G401 (cell line): ENCODE measurements at places on chromosomes 3 and 15.

DNA sequence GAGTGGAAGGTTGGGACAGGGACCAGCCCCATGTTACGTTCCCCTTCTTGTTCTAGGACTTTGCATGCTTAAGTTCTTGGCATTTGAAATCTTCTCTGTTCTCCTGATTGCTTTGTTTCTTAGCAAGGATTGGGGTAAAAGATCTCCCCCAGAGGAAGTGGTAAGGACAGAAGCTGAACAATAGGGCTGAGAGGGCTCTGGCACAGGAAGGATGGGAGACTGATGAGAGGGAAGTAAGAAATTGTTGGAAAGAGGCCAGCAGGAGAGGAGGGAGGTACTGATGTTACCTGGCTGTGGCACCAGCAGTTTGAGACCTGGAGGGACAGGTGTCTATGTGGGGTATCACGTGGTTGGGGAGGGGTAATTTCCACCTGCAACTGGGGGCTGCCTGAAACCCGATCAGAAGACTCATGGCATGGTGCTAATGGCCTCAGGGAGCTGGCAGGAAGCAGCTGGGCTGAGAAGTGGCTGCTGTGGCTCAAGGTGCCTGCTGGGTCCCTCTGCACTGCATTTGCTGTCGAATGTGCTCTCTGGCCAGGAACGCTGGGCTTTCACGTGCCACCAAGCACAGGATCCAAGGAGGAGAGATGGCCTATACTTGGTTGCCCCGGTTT lies 108.4 kb downstream of the LSM3 start:
- no peak for DNase-seq

DNA sequence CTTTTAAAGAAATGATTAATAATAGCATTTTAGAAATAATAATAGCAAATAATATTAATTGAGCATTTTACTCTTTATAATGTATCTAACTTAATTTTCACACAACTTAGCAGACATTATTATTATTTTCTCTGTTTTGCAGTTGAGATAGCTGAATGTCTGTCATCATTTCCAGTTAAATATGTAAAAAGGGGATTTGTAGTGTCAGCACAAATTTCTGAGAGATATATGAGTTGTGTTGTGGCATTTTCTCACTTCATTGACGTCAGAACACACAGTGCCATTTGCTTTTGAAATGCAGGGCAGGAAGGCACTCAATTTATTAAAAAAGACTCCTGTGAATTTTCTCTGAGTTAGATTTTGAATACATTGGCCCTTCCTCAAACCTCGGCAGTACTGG lies 111.0 kb downstream of the GRM7 start:
- DNase-seq, result no peak

DNA sequence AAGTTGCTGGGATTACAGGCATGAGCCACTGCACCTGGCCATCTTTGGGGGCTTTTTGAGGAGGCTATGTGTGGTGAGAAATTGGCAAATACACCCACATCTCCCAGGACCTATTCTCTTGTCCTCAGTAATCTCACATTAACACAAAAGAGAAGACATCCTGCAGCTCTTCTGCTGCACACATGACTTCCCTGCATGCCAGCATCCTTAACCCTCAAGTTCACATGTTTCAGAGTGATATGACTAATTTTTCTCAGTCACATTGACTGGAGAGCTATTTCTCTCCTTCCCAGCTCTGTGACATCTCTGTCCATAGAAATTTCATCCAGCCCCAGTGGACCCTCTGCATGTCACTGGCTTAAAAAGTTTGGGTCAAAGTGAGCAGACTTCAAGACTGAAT lies 1.9 kb upstream of the SKIC8 start:
- no peak for DNase-seq

DNA sequence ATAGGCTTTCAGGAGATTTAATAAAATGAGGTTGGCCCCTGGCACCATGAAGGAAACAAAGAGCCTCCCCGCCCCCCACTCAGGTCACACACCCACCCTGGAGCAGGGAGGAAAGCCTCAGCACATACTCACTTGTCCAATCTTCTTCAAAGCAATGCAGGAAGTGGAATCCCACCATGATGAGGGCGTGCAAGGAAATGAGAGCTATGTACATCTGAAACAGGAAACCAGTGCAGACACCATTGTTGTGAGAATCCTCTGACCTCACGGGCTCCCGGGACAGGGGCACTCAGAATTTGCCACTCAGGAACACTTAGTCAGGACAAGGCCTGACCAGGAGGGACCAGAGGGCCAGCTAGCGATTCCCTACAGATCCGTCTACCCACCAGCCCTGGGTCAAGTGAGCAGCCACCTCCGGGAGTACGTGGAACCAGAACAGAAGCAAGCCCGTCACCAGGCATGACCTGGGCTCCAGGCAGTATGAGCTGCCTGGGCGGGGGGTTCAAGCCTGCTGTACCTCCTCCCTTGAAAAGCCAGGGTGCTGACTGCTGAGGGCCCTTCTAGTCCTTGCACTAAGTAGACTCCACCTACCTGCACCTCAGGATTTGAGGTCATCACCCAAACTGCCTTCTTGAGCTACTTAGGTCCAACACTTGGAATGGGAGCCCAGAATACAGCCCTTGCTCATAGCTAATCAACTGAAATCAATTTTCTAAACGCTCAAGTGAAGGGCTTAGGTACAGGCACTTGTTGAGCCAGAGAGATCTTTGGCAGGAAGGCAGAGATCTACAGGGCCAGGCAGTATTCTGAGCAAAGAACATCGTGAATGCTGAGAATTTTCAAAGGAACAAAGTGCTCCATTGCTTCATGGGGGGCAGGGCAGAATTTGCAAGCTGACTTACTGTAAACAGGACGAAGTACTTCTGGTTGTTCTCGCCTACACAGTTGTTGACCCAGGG lies 42.7 kb downstream of the ZDHHC3 start:
- no peak for DNase-seq

DNA sequence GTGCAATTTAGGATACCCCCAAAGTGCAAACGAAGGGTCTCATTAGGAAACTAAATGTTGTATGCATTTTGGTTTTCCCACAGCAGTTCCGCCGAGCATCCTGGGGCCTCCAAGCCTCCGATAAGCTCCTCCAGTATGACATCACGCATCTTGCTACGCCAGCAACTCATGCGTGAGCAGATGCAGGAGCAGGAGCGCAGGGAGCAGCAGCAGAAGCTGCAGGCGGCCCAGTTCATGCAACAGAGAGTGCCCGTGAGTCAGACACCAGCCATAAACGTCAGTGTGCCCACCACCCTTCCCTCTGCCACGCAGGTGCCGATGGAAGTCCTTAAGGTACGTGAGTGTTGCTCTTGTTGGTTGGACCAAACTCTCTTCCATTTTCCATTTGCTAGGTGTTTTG lies 120.5 kb upstream of the SAMMSON start:
- no peak for DNase-seq

DNA sequence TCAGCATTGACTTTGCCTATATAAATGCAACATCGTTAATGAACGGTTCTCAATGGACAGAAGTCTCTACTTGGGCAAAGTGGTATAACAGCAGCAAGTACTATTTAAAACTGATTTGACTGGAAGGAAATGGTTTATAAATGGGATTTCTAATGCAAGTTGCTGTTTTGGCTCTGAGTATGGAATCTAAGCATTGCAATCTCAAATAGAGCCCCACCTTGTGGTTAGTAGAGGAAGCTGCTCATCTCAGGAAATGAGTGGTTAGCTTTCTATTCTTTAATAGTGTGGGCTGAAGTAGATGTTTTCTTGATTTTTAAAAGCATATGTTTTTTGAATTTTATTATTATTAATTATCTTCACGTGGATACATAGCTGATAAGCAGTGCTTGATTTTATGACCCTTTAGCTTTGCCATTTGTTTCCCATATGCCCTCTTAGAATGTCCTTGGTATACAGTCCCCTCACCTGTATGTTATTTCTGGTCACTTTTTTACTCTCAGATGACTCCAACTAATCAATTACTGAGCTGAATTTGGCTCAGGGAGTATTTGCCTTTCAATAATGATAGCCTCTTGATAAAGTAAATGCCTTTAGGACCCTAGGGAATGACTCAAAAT lies 67.1 kb downstream of the OXSM start:
- DNase-seq, result no peak
